ENCODE measurements at places on chromosomes 6 and 20.

- DNase-seq: no peak
These were observed 421.1 kb upstream of the KHDRBS2 start for GRCh38 chr6:62707156-62707555.

- DNase-seq: no peak
These were observed 595 bp upstream of the SRF start for GRCh38 chr6:43170417-43170930.

GRCh38 chr6:30323806-30324205 lies 2.9 kb upstream of the TRIM39 start:
- no peak for DNase-seq

DNA sequence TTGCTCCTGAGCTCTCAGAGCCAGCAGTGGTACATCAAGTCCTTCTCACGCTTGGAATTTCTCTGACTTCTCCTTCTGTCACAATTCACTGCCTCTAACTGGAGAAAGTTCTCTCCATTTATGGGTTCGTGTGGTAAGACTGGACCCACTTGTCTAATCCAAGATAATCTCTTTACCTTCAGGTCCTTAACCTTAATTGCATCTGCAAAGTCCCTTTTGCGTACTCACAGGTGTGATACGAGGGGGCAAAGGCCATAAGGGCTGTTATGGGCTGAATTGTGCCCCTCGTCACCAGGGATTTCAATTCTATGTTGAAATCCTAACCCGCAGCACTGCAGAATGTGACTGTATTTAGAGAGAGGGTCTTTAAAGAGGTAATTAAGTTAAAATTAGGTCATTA lies 27.5 kb upstream of the TBC1D22B start:
- no peak for DNase-seq

DNA sequence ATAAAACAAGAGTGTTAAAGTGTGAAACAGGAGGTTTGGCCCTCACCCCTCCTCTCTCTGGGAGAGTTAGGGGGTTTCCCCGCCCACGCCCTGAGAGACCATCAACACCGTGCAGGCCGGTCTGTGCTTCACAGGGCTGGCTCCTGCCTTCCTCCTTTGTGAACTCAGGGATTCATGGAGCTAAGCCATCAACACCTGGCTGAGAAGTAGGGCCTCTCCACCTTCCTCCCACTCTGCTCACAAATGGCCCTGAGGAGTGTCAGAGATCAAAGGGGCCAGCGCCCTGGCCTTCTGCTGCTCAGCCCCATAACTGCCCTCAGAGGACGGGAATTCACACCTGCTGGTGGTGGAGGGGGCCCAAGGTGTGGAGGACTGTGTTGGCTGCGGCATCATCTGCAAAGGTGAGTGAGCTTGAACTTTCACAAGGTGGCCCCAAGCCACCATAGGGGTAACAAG lies 88.6 kb downstream of the PSMB1 start:
- DNase-seq: no peak

Data from smooth muscle cell of the brain vasculature (primary cell).